CD8-positive, alpha-beta memory T cell (primary cell): ENCODE measurements at places on chromosomes 7 and 10. TPM values are rescaled to one million over a fixed set of nuclear protein-coding genes. Genes with fewer than 3 reads are reported as not detected.

- no peak for DNase-seq
These were observed 8.1 kb downstream of the MKLN1 start for GRCh38 chr7:131335639-131336381.

DNA sequence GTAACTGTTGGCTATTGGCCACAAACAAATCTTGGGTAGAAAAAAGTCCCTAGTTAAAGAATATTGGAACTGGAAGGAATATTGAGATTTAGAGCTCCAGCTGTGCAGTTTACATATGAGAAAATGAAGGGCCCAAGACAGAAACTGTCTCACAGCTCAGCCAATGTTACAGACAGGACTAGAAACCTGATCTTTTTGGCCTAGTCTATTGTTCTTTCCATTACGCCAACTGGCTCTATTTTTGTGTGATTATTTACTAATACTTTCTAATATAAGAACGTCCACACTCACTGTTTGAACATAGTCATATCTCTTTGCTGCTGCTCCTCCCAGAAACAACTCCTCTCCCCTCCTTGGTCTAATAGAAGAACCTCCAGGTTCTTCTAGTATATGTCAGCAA, 1.2 kb downstream of the WEE2 start:
- no peak for DNase-seq

DNA sequence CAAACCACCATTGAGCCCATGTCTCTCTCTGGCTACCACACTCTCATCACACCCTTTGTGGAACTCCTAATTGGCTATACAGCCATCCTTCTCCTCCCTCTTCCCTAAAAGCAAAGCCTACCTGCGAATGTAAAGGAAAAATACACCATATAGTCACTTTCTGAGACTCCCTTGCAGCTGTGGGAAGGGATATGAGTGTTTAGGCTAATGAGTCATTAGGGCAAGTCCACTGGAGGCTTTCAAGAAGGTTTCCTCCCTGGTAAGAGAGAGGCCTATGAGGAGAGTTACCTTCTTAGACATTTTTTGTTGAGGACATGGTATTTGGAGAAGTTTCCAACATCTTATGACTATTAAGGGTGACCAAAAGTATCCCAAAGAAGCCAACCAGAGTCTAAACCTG, 4.1 kb upstream of the TMEM243 start:
- DNase-seq = no peak

DNA sequence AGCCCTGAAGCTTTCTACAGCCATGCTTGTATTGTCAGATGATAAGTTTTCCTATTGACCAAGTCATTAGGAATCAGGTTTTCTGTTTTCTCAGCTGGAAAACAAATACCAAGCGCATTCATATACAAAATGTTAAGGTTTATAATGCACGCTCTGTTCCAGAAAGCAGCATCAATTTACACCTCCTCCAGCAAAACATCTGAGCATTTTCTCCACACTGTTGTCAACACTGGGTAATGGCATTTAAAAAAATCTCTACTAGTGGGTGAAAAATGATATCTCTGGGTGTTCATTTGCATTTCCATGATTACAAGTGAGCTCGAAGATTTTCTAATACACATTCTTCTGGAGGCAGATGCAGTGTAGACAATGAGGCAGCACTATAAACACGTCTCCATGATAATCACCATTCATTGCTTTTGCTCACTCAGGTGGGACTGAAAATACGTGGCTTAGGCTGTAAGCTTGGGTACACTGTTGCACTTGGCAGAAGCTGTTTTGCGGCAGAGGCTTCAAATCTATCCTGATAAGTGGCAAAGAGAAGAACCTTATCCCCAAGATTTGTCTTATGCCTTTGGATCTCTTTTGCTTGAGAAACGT, 114.8 kb upstream of the PLPP4 start:
- no peak for DNase-seq

DNA sequence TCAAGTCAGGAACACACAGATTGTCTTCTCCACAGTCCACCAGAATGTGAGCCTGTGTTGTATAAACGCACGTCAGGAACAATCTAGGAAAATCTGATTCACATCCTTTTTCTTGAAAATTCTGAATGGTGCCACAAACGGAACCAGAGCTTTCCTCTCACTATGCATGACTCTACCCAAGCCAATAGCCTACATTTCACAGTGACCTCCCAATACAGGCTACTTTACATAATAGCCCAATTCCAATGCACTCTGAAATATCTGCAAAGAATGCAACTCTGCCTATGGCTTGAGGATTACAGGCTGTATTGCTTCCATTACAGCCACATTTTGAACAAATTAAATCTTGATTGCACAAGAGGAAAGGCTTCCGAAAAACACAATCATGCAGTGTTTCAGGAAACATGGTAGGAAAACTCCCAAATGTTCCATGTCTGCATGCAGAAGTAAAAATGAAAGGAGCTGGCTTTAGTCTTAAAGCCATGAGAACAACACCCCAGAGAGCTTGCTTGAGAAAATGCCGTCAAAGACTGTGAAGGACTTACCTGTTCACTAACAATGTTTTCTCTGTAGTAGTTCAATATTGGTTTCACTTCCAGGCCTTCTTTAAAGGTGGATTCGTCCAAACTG, 113.9 kb downstream of the ITGA8 start:
- no peak for DNase-seq

- DNase-seq = no peak
These were observed 63.5 kb downstream of the LGI1 start for GRCh38 chr10:93821051-93821772.

GRCh38 chr10:3623746-3624145, 161.3 kb downstream of the KLF6 start:
- no peak for DNase-seq

DNA sequence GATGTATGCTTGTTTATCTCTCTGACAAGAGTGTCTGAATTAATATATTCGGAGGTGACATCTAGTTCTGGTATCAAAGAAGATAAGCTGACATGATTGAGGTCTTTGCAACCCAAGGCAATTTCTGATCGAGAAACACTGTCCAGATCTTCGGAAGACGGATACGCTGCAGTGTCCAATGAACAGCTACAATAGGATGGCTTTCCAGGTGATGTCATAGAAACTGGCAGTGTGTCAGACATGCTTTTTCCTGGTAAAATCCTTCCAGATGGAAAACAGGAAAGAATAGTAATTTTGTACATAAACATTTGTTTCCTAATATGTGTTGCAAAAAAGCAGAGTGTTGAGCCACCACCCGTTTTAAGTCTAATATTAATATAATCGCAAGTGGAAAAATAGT, 33.4 kb downstream of the VWDE start:
- DNase-seq = no peak

DNA sequence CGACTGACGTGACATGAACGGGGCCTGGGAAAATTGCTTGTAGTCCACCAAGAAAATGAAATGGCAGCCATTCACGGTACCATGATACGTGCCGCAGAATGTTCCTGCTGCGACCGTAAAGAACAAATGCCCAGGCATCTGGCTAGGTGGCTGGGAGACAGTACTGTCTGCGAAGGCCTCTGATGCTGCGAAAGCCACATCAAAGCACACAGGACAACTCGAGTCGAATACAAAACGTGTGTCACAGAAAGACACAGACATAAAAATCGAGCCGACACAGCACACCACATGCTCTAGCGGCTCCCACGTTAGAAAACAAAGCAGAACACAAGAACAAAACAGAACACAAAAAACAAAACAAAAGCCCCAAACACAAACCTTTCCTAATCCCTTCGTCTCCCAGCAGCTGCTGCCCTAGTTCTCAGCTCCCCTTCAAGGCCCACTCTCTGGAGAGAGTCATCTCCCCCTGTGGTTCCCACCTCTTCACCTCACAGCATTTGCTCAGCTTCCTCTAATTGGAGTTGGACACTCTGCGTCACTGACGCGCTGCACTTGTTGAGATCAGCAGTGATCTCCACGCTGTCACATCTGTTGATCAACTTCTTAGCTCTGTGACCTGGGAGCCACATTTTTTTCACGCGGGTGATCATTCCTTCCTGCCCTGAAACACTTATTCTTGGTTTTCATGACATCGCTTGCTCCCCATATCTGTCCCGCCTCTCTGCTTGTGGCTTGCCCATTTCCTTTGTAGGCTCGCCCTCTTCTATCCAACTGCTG, 112.2 kb downstream of the CLEC2L start:
- peak; percentile 84 for DNase-seq

- no peak for DNase-seq
These were observed 37.6 kb upstream of the TCF7L2 start for GRCh38 chr10:112912410-112912928.

DNA sequence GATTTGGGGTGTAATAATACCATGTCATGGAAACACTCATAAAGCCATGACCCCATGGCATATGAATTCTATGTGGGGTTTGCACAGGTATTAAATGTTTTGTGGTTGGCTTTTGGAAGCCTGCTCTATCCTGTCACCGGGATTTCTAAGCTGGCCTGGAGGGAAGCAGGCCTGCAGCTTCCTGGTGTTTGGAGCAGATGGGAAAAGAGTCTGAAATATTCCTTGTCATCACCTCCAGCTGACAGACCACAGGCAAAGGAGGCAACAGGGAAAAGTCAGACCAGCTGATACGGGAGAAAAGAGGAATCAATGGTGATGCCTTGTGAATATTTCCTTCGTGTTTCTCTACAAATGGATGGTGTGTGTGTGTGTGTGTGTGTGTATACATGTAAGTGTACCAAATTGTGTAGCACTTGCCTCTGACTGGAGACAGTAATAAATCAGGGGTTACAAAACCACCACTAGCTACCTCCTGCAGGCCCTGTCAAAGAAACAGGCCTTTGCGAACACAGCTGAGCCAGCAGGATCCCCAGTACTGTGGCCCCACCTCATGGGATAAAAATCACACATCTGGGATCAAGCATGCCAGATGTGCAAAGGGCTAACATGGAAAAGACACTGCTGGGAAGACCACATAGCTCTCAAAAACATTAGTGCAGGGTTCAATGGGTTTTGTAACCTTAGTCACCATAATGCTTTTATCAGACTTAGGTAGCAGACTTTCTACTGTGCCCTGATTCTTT, 120.8 kb upstream of the HPS1 start:
- DNase-seq = no peak

- DNase-seq = no peak
These were observed 206.9 kb downstream of the PTEN start for GRCh38 chr10:88070080-88070880.

DNA sequence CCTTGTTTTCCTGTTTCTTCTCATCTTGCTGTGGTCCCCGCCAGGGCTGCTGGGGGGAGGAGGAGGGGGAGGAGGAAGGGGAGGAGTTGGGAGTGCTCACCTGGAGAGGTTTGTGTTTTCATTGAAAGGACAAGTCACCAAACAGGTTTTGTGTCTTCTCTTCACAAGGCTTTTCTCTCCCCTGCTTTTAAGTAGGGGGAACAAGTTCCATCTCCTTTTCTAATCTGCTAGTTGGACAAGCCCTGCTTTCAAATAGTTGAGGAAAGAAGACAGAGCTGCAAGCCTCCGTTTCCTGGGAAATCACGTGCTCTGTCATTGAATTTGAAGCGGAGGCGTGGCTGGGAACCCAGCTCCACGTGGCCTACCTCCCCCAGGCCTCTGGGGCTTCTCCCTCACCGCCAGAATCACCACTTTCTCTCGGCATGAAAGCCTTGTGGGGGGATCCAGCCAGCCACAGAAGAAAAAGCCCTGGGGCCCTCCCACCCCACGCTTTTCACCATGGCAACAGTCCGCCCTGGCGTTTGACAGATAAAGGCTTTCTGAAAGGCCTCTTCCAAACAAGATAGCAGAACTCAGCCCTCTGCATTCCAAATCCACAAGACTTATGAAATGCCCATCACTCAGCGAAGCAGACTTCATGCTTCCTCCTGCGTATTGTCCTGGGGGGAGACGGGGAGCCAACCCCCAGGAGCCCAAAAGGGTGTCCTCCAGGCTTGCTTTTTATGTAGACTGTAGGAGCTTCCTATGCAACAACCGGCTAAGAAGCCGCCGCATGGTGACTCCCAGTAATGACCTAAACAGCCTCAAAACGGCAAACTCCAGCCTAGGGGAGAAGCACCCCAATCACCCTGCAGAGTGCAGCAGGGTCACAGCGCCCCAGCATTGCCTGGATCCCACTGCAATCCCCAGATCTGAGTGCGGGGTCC, 51.7 kb downstream of the PROSER2 start:
- DNase-seq = peak; percentile 56

GRCh38 chr7:77430927-77431326, 14.8 kb upstream of the GSAP start:
- DNase-seq = no peak

SPDYE1 gene
- not detected for total RNA-seq

SPDYE16 gene
- 0.20 TPM for total RNA-seq

GIMAP5 gene
- total RNA-seq = 63.9 TPM

FFAR4 gene
- total RNA-seq = not detected

VPS37D gene
- total RNA-seq = not detected
